Stimulated activated CD8-positive, alpha-beta memory T cell treated with anti-CD3 and anti-CD28 coated beads, Interleukin-15, amount 100 ng/mL, for 48 hours (primary cell): ENCODE measurements at places on chromosomes 4 and X.

DNA sequence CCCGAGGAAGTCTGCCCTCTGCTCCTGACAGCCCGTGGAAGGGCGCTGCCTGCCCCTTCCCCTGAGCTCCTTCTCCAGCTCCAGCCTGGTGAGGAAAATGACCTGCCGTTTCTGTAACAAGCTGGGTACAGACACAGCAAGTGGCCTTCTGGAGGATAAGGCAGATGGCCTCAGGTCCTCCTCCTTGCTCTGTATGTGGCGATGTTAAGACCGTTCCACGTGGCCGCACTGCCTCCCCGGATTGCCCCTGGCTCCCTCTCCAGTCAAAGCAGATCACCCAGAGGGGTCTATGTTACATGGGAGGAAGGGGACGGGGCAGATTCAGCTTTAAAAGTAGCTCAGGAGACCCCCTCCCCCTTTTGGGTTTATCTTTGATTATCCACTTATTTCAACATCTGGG, 80.3 kb upstream of the GATB start:
- DNase-seq = no peak

- DNase-seq = no peak
Observed at GRCh38 chr4:36197501-36197900, 46.8 kb downstream of the ARAP2 start.

GRCh38 chrX:7071390-7071789, 76.1 kb upstream of the STS start:
- DNase-seq = no peak

- no peak for DNase-seq
Observed at GRCh38 chrX:7390441-7390840, 242.5 kb upstream of the PUDP start.

GRCh38 chr4:99352602-99353537, at the start of gene ADH1C:
ADH1C (minus strand) TSS chr4:99352746; CDS start chr4:99352675, 71 bp downstream.
- no peak for DNase-seq

- no peak for DNase-seq
Observed at GRCh38 chr4:88779431-88779830, 81.8 kb upstream of the NAP1L5 start.

GRCh38 chr4:5237086-5237660, 185.9 kb downstream of the STK32B start:
- DNase-seq = no peak

DNA sequence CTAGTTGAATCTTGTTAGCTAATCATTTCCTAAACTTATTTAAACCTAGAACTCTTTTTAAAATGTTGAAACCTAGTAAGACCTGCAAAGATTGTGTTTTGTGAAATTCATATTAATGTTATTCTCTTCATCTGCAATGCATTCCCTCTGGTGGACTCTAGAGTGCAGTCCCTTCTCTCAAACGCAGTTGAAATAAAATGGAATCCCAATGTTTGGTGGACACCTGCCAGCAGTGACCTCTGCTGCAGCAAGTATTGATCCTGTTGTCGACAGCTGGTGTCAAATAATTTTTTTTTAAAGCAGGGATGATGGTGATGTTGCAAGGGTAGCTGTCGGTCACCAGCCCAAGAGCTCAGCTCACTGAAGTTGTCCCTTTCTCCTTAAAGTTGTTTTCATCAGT, 492.0 kb downstream of the ZIC3 start:
- no peak for DNase-seq

DNA sequence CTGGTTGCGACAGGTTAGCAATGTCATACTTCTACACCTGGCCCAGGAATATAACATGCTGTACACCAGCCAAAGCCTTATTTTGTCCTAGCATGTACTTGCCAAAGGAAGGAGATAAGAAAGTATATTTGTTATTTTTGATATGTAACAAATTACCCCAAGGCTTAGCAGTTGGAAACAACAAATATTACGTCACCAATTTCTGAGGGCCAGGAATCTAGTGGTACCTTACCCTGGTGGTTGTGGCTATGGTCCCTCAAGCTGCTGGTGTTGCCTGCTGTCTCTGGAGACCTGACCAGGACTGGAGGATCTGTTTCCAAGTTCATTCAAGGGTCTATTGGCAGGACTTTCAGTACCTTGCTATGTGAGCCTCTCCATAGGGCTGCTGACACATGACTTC, 135.5 kb upstream of the BANK1 start:
- DNase-seq = no peak

DNA sequence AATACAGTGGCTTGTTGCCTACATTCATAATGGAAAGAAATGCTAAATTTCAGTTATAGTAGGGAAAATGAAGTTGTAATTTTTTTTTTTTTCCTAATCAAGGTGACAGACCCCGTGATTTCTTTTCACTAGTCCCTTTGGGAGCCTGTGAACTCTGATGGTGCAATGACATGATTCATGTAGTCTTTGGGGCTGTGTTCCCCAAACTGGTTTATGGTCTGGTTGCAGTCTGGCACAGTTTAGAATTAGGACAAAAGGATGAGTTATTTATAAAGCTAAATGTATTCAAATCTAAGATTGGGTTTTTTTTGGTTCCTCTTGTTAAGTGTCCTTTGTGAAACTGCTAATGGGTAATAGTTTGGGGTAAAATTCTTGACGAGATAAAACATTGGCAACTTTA, 66.0 kb downstream of the REPS2 start:
- DNase-seq = no peak

GRCh38 chrX:129759576-129760061, 20.1 kb upstream of the SASH3 start:
- DNase-seq = no peak

DNA sequence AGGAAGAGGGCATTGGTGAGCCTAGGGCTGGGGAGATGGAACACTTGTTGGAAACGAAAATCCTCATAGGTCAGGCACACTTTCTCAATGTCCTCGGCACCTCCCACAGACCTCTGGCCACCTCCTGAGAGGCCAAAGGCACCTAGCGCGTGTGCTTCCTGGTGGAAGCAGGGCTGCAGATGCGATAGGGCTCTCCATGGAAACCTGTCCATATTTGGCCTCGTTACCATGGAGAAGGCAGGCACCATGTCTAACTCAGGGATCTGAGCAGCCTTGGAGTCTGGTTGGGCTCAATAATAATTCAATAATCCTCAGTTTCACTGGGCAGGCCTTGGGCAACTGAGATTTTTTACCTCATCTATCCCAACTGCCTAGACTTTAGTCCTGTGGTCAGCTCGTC, 58.3 kb downstream of the RAI2 start:
- DNase-seq = no peak

DNA sequence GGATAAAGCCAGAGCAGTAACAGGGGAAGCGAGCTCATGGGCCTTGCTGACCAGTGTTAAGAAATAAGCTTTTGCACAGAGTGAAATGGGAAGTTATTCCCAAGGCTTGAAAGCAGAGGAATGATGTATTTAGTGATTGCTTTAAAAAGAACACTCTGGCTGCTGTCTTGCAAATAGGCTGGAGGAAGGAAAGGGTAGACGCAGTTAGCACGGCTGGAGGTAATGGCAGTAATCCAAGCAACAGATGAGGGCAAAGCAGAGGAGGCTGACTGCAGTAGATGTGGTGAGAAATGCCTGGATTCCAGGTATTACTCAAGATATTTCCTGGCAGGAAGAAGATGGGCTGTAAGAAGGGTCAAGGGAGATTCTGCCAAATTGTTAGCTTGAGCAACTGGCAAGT, 1342.3 kb upstream of the AGA start:
- no peak for DNase-seq

- no peak for DNase-seq
Observed at GRCh38 chr4:101500742-101501141, 153.4 kb upstream of the PPP3CA start.

DNA sequence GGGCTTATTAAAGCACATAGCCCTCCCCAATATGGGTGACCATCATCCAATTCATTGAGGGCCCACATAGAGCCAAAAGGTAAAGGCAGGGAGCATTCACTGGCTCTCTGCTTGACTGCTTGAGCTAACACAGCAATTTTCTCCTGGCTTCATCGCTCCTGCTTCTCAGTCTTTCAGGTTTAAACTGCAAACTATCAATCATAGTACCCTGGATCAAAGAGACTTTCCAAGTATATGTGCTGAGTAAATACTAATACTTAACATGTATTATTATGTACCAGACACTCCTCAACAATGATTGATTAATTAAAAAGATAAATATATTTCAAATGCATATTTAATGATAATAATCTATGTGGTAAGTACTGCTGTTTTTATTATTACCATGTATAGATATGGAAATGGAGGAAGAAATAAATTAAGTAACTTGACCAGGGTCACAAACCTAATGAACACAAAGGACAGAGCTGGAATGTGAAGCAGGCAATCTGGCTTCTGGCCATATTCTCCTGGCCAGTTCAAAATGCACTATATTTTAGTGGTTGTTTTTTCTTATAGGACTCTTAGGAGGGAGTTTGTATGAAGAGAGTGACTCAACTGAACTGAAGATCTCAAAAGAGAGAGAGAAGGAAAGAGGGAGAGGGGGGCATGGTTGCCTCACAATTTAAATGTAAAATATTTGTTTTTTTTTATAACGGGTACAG, 1197.3 kb downstream of the TECRL start:
- no peak for DNase-seq

GRCh38 chr4:138961664-138962063, 53.9 kb upstream of the NOCT start:
- DNase-seq = no peak

DNA sequence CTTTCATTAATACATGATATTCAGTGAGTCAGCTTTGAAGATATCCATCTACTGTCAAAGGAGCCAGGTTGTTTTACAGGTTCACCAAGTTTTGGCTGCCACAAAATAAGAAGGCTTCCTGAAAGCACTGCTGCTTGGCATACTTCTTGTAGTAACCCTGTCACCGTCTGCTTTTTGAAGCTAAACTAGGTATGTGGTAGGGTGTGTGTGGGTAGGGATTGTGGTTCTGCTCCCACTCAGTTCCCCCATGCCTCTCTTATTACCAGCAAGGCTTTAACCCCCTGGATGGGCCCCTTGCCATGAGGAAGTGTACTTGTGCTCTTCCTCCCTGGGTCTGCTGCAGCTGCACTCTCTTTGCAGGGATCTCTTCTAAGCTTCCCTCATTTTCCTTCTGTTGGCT, 191.2 kb downstream of the BANK1 start:
- DNase-seq = no peak

DNA sequence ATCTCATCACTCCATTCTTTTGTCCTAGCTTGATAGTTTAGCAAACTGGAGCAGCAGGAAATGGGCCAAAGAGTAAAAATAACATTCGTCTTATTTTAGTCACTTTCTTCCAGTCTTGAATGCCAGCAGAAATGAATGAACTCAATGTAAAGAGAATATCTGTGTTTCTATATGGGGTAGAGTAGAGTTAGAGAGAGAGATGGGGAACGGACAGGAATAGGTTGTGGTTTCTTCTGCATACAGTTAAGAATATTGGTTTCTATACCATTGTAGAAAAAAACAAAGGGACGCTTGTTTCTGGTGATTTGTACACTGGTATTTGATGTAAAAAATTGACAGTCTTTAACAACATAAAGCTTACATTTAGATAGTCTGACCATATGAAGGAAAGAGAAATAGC, 8.9 kb downstream of the GPR174 start:
- no peak for DNase-seq

DNA sequence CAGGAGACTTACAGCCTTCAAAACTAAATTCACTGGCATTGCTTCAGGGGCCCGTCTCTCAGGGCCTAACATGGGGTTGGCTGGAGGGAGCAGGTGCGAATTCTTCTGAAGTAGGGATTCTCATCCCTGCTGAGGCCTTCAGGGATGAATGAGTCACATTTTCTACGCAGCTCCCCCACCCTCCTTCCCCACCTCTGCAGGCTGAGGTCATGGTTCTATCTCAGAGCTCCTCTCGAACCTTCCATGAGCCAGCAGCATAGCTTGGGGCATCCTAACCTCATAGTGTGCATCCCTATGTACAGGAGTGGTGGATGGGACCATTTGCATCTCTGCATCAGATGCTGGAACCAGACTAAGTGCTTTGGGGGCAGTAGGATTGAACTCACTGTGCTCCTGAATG, 309.2 kb downstream of the EVC2 start:
- no peak for DNase-seq

GRCh38 chr4:123359449-123360315, 36.9 kb upstream of the SPRY1 start:
- no peak for DNase-seq

DNA sequence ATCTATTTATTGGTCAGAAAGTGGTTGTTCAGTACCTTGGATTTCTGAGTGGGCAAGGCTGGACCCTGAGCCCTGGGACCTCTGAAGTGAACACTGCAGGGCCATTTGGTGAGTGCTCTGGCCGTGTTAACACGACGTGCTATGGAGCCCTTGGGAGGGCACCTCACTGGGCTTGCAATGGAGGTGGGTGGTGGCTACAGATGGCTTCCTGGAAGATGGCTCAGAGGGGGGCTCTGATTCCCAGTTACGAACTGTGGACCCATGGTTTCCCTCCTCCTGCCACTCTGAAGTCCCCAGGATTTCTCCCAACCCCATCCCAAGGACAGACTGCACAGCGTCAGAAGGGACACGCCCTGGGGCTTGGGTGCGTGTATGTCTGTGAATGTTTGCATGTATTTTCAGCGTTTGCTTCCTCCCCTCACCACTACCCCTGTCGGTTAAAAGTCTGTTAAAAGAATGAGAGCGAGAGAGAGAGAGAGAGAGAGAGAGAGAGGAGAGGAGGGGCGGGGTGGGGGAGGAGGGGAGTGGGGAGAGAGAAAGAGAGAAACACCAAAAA, 3.7 kb upstream of the RHOH start:
- no peak for DNase-seq

DNA sequence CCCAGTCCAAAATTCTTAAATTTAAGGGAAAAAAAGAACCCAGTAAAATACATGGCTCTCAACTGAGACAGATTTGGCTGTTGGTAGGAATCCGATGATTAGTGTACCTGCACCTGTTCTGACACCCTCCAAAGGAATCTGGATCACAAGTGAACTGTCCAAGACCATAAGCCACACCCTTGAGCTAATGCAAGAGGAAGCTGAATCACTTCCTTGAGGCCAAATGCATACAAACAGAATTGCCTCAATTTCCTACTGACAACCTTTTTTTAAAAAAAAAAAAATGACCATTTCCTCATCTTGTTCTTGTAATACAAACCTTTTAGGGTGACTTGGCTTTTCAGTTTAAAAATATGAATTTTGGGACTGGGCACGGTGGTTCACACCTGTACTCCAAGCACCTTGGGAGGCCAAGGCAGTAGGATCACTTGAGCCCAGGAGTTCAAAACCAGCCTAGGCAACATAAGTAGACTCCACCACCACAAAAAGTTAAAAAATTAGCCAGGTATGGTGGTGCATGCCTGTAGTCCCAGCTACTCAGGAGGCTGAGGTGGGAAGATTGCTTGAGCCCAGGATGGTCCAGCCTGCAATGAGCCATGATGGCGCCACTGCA, 10.7 kb upstream of the FBXL5 start:
- no peak for DNase-seq

DNA sequence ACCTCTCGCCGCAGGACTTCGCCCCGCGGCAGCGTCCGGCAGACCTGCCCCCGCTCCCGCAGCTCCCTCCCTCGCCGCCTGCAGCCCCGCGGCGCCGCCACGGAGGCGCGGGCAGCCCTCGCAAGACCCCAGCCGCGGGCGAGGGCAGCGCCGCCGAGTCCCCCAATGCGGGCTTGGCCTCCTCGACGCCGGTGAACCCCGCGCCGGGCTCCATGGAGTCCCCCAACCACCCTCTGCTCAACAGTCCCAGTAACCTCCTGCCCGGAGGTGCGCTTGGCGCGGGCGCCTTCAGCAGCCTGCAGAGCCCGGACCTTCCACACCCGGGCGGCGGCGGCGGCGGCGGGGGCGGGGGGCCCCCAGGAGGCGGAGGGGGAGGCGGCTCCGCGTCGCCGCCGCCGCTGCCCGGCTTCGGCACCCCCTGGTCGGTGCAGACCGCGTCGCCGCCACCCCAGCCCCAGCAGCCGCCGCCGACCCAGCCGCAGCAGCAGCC, 1.2 kb downstream of the CPEB2 start:
- peak; percentile 32 for DNase-seq

GRCh38 chrX:1394731-1395501, 3.0 kb upstream of the SLC25A6 start:
- DNase-seq = no peak
